ENCODE measurements at places on chromosomes 1 and 21.

- no peak for DNase-seq
Measured at GRCh38 chr21:43778469-43779335, 2.6 kb upstream of the CSTB start.

- no peak for DNase-seq
Measured at GRCh38 chr1:193355626-193356025, 169.2 kb upstream of the B3GALT2 start.

DNA sequence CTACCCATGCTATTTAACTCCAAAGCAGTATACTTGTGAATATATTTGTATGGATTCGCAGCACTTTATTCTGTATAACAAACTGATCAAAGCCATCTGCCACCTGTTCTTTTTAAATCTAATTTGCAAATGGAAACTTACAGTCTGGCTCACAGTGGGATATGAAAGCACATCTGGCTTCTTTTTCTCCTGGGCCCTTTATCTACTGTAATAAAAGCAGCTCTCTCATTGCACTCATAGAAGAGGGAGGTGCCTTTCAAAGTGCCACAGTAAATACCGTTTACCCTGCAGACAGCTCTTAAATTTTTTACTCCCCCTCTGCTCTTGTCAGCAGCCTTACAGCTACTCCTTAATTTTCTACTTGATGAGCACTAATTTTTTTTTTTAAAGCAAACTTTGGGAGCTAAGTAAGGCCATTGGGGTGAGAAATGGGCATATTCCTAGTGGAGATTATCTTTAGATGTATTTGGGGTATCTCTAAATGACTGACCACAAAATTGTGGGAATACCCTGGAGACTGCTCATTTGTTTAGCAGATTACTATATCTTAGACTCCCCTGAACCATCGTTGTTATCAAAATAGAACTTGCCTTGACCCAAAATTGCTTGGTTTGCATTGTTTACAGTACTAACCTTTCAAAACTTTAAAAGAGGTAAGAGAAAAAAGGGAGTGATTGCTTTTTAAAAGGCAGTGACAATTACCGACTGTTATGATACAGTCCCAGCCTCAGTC, 110.1 kb downstream of the VPS13D start:
- no peak for DNase-seq

- no peak for DNase-seq
Measured at GRCh38 chr1:33137800-33138199, 44.0 kb downstream of the TRIM62 start.

DNA sequence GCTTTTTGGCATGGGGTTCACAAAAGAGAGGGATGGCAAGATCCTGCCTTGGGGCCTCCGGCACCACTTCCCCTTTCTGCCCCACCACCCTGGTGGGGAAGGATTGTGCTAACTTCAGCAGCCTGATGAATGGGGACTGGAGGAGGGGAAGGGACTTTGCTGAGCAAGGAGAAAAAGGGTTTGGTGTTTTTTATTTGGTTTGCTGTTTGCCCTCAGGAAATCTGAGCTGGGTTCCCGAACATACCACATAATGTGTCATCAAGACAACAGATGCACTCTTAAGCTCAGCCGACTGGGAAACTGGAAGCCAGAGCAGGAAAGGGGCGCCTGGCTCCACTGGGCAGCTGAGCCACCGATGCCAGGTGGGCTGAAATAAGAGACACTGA, 19.8 kb downstream of the OLFML2B start:
- peak; percentile 49 for DNase-seq

DNA sequence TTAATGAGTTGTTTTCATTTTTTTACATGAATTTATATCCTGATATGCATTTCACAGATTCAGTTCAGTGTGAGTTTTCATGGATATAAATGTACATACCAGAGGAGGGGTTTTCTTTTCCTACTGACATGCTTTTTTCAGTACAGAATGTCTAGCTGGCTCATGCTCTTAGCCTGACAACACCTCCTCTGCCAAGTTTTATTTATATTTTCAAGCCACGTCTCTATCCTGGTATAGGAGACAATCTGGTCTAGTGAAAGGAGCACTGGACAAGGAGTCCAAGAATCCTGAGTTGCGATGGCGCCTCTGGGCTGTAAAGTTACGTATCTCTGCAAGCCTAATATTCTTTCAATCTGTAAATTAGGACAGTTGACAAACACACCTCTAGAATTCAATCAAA, 4.9 kb downstream of the DAB1 start:
- DNase-seq: no peak

DNA sequence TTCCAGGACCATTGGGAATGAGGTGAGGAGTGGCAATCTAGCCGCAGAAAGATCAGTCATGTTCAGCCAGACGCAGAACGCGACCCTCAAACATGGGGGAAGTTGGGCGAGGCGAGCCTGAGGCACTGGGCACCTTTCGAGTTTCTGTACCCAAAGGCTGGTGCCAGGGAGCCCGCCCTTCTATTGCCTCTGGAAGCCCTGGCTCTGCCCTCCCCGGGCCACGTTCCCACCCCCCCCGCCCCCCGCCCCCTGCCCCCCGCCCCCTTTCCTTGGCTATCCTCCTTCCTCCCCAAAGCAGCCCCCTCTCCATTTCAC, 2.2 kb upstream of the ZBTB7B start:
- DNase-seq: no peak

- DNase-seq: no peak
Measured at GRCh38 chr1:227362039-227362438, 43.7 kb upstream of the CDC42BPA start.

DNA sequence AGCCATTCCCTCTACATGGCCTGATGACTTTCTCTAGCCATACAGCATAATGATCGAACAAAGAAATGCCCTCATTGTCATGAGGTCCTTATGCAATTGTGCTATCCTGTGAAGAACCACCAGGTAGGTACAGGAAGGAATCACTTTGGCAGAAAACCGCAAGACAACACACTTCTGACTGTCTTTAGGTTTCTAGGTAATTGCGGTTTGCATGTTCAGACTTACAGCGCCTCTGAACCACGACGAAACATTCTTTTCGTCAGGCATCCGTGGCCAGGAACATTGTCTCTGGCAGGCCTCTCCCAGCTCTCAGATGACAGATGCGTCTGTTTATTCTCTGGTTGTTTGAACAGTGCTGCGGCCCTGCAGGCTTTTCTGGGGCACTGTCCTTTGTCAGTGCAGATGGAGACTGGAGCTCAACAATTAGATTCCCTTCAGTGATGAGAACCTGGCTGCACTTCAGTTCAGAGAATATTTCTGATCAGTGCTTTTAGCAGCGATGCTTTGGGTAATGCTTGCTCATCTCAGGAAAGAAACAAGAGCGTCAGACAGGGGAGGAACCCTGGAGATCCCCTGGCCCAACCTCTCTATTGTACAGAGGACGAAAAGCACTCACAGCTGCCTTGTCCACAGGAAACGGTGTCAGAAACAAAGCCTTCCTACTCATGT, 63.4 kb downstream of the B3GALT5 start:
- no peak for DNase-seq

Measured in fibroblast of skin of left quadriceps (primary cell).